ENCODE measurements at places on chromosomes 13 and 19. TPM values are rescaled to one million over a fixed set of nuclear protein-coding genes. Genes with fewer than 3 reads are reported as not detected.

DNA sequence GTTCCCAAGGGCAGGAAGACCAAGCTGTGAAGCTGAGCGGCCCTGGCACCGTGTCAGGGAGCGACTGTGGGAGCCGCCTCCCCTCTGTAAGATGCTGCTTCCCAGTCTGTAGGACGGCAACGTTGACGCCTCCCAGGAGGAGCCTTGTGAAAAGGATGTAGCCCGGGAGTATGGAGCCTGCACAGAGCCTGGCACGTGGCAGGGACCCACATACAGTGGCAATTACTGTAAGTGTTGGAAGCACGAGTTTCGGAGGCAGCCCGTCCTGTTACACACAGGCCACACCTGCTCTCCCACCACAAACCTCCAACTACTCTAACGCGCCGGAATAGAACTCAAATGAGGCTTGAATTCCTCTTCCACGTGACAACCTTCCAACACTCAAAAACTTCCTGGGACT lies 6.6 kb downstream of the RAB20 start:
- no peak for DNase-seq

GRCh38 chr13:83733293-83733692 lies 149.0 kb downstream of the SLITRK1 start:
- DNase-seq: no peak

- no peak for DNase-seq
These were observed 28.6 kb downstream of the ZBTB7A start for GRCh38 chr19:4038057-4038456.

- peak; percentile 61 for DNase-seq
These were observed at the start of gene GPI for GRCh38 chr19:34364830-34365462. GPI (plus strand) TSS chr19:34365196; CDS start chr19:34365267, 71 bp downstream.

- DNase-seq: no peak
These were observed 2.4 kb downstream of the POLR1D start for GRCh38 chr13:27624071-27624470.

Gene TNFRSF19
- 11.8 TPM for total RNA-seq

Gene C2CD4C
- total RNA-seq: 0.96 TPM

- peak; percentile 47 for DNase-seq
These were observed 2.0 kb upstream of the ARHGAP45 start for GRCh38 chr19:1064661-1065605.

DNA sequence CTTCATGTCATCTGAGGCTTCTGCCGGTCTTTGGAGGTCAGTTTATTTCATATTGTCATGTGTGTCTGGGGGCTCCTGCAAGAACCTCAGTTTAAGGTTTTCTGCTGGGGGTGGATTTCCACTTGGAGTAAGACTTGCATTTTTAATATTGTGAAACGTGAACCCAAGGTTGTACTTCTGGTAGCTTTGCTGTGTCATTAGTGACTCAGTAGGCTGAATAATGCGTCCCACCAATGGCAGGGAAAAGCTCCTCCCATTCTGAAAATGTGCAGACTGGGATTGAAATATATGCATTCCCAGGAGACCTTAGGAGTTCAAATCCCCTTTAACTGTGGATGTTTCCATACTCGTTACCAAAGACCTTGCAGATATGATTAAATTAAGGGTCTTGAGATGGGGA lies 46.2 kb downstream of the ING1 start:
- DNase-seq: no peak

DNA sequence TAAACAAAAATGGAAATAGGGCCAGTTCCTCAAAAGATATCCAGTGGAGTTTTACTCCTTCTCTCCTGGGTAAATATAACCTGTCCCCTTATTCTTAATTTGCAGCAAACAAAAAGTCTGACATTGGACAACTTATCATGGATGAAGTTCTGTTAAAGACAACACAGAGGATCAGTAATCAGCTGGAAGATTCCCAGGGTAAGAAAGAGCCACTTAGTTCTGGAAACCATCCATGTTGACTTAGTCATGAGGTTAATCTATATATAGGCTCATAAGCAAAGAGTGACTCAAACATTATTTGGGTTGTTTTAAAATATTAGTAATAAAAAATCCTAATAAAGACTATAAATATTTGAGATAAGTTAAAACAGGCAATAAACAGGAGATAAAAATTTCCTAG lies 40.5 kb upstream of the EBPL start:
- peak; percentile 55 for DNase-seq

DNA sequence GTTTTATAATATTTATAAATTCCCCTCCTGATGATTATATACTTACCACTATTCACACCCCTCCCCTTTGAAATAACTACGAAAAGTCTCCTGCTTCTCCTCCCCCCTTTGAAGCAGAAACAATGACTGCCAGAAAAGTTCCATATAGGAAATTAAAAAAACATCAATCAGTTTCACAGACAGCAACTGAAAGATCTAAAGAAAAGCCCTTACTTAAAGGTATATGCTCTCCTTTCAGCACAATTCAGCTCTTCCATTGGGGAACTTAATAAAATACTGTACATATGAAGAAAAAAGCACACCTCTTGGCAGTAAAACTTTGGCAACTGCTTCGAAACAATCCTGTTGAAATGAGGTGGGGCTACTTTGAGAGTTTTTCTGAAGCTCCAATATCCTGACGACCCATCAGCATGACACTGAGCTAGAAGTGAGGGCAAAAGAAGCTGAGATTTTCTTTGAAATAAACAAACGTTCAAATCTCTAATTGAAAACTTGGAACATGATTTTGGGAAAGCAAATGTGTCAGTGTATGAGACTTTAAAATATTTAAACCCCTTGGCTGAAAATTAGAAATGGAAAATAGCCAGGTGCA lies 147.6 kb upstream of the RXFP2 start:
- DNase-seq: no peak
